ENCODE measurements at places on chromosomes 11 and 22. TPM values are rescaled to one million over a fixed set of nuclear protein-coding genes. Genes with fewer than 3 reads are reported as not detected.

SCO2 gene
- 5.7 TPM for total RNA-seq

DNA sequence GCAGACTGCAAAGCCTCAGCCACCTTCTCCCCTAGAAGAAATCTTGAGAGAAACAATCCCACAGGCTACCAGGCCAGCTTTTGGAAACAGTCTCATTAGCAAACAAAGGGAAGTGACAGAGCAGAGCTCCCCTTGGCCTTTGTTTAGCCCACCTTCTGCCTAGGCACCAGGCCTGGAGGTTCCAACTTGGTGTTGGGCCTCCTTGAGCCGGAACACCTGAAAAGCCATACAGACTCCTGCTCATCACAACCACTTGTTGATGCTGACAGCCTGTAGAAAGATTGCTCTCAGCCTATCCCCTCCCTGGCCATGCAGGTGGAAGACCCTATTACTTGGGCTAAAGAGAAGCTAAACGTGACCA, 26.6 kb downstream of the KCNQ1OT1 start:
- no peak overlapping the region for H3K4me3 ChIP-seq
- H3K4me1 ChIP-seq = no peaks in the 10 kb centered on the region
- H3K27ac ChIP-seq = no peak overlapping the region
- H3K36me3 ChIP-seq = no peaks in the 10 kb centered on the region
- H3K27me3 ChIP-seq = no peaks in the 10 kb centered on the region

DNA sequence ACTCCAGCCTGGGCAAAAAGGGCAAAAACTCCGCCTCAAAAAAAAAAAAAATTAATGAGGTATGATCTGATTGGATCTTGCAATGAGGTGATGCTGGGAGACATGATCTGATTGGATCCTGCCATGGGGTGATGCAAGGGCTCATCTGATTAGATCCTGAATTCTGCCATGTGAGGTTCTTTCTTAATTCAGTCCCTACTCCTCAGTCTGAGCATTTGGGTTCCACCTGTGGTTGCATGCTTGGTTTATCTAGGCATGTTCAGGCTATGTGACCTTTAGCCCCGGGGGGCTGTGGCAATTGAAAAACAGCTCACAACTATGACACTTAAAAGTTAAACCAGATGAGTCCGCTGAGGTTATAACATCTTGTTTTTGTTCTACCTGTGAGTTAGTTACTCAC, 4.8 kb upstream of the TRIM6 start:
- no peaks in the 10 kb centered on the region for H3K27me3 ChIP-seq
- no peak overlapping the region for H3K4me3 ChIP-seq
- H3K36me3 ChIP-seq = no peaks in the 10 kb centered on the region
- no peaks in the 10 kb centered on the region for H3K4me1 ChIP-seq

OR52I1 gene
- not detected for total RNA-seq

DNA sequence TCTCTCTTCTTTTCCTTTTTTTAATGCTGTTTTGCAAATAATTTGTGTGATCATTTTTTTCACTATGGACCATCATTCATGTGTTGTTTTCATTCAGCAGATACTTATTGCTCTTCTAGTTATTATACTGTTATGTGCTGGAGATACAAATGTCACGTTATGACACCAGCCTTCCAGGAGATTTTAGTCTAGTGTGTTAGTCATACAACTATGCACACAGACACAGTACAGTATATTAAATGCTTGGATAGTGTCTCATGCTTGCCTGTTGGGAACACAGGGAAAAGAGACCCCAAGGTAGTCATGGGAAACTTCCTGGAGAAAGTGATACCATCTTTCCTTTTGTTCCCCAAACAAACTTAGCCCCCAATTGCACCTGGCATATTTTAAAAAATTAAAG, 116.1 kb downstream of the UVRAG start:
- DNase-seq = peak; percentile 59
- H3K27me3 ChIP-seq = no peaks in the 10 kb centered on the region
- H3K36me3 ChIP-seq = no peaks in the 10 kb centered on the region
- peaks cover 10% of the 10 kb centered on the region for H3K4me1 ChIP-seq
- H3K4me3 ChIP-seq = no peak overlapping the region

DNA sequence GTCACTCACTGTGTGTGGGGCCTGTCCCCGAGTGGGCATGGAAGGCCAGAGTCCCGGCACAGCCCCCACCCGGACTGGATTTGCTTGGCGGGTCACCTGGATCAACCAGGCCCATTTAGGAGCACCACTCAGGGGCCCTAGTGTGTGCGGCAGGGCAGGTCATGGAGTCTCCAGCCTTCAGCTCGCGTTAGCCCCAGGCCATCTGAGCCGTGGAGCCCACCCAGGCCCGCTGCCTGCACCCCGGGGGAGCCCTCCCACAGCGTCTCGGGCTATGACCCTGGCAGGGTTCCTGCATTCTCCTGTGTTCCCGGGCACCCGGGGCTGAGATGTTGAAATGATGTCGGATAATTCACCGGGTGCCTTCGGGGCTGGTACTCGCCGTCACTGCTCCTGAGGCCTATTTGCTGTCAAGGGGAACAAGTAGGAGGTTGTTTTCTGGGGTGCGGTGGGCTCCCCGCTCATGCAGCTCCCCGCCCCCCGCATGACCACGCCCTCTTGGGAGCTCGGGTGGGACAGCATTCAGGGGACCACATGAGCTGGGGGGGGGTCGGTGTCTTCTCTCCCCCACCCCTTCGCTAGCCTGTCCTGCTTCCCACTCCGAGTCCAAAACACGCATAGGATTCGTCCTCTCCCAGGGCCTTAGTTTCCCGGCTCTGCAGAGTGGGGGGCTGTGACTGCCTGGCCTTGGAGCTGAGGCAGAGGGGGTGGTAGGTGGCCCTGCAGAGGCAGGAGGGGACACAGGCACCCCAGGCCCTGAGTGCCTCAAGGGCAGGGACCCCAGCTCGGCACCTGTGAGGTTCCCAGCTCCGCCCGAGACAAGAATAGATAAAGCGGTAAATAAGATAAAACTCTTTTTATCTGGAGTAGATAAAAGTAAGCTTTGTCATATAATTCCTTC, 77.2 kb downstream of the KCNQ1 start:
- H3K4me3 ChIP-seq = no peak overlapping the region
- no peaks in the 10 kb centered on the region for H3K4me1 ChIP-seq
- no peaks in the 10 kb centered on the region for H3K27me3 ChIP-seq
- no peaks in the 10 kb centered on the region for H3K36me3 ChIP-seq
- H3K27ac ChIP-seq = no peak overlapping the region
- DNase-seq = no peak

DNA sequence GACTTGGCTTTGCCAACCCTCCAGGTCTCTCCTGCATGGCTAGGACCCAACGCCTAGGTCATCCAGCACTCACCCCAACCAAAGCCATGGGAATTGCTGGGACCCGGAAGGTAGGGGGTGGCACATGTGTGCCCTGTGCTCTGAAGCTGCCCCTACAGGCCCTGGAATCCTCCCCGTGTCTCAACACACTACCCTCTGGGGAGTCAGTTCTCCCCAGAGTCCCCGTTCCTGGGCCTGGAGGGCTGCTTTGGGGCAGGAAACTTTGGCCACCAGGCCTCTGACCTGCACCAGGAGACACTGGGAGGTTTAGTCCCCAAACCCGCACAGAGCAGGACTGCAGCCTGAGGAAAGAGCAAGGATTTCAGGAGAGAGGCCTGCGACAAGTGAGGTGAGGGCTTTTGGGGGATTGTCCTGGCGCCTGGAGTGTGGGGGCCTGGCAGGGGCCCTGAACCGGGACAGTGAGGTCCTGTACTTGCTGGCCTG, 495 bp upstream of the IFITM1 start:
- H3K27me3 ChIP-seq = no peaks in the 10 kb centered on the region
- no peak for DNase-seq
- H3K27ac ChIP-seq = no peak overlapping the region
- H3K4me1 ChIP-seq = peaks cover 12% of the 10 kb centered on the region
- no peak overlapping the region for H3K4me3 ChIP-seq

ADAMTS8 gene
- total RNA-seq = 0.12 TPM

DNA sequence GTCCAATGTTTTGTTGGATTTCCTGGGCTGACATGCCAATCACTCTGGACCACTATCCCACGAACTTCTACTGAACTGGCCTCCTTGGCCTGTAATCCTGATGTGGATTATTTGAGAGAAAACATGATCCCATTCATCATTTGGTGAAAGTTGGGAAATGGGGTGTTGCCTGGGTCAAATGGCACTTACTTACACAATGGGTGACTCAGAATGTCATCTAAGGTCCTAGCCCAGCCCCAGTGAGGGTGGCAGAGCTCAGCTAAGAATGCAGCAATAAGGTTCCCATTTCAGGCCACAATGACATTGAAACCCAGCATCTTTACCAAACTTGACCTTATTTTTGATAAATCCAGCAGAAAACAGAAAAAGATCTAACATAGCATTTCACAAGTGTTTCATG, 8.0 kb upstream of the DSCAML1 start:
- DNase-seq = no peak
- H3K27ac ChIP-seq = no peak overlapping the region
- peaks cover 77% of the 10 kb centered on the region for H3K27me3 ChIP-seq
- H3K4me3 ChIP-seq = no peak overlapping the region
- no peaks in the 10 kb centered on the region for H3K36me3 ChIP-seq
- H3K4me1 ChIP-seq = no peaks in the 10 kb centered on the region

DNA sequence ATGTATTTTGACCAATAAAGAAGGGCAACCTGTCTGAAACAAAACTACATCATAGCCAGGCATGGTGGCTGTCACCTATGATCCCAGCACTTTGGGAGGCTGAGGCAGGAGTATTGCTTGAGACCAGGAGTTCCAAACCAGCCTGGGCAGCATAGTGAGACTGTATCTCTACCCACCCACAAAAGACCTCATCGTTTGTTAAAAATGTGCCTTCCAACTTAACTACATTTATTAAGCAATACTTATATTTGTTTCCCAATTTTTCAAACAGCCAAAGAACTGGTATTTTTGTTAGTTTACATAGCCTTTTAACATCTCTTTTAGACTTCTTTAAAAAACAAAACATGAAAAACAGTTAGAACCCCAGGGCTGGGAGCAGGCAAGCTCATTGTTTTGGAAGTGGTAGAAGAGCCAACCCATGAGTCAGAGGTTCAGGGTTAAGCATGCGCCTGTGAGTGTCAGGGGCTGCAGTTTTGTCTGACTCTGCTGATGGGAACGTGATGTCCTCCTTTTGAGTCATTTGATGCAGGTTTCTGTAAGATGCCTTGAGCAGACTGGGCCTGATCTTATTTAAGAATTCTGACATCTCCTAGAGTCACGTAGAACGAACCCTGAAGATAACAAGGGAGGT, 53.9 kb upstream of the CRTAM start:
- peak; percentile 62 for DNase-seq
- H3K4me1 ChIP-seq = peaks cover 14% of the 10 kb centered on the region
- peak overlapping the region; percentile 12 for H3K27ac ChIP-seq
- no peaks in the 10 kb centered on the region for H3K27me3 ChIP-seq
- peaks cover 38% of the 10 kb centered on the region for H3K36me3 ChIP-seq

GRCh38 chr11:62669420-62670161, 1.9 kb upstream of the UQCC3 start:
- H3K4me3 ChIP-seq = peak overlapping the region; percentile 92
- peak; percentile 42 for DNase-seq
- no peak overlapping the region for H3K27ac ChIP-seq
- H3K36me3 ChIP-seq = peaks cover 12% of the 10 kb centered on the region

DNA sequence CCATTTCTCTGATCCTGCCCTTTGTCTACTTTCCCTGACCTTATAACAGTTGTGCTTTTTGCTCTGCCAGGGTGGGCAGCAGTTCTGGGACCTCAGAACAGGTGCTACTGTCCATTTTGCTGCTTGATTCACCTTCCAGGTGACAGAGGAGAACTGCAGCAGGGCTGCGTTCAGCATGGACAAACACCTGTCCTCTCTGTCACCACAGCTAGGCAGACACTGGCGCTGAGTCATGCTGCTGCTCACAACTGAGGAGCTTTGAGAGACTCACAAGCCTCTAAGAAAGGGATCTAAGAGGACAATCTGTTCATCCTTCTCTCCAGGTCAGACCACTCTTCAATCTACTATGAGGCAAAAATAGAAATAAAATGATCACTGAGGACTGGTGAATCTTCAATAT, 1144.5 kb upstream of the CCDC90B start:
- H3K4me1 ChIP-seq = no peaks in the 10 kb centered on the region
- H3K4me3 ChIP-seq = no peak overlapping the region
- no peak overlapping the region for H3K27ac ChIP-seq

DNA sequence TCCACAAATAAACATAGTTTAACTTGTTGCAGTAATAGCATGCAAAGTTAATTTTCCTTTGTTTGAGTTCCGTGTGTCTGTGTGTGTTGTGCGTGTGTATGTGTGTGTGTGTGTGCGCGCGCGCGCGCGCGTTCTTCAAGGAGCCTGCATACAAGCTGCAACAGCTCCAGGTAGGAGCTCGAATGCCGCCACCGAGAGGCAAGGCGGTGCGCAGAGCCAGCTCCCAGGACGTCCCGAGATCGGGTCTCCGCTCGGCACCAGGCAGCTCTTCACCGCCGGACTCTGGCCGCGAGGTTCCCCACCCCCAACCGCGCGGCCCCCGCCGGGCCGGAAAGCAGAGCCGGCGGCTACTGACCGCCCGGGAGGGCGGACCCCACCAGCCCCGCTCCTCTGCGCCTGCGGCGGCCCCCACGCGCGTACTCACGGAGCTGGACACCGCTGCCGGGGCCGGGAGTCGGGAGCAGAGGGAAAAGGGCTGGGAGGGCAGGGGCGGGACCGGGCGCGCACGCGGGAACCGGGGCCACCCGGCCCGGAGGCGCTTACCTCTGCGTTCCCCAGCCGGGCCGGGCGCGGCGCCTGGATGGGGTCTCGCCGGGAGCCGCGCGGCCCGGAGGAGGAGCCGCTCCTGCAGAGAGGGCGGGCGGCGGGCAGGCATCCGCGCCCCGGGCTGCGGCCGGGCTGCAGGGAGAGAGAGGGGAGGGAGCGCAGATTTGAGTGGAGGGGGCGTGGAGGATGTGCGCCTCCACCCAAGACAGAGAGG, 40.4 kb upstream of the AKIP1 start:
- no peaks in the 10 kb centered on the region for H3K36me3 ChIP-seq
- DNase-seq = peak; percentile 54
- peak overlapping the region; percentile 81 for H3K4me3 ChIP-seq
- no peaks in the 10 kb centered on the region for H3K27me3 ChIP-seq
- H3K4me1 ChIP-seq = no peaks in the 10 kb centered on the region
- H3K27ac ChIP-seq = no peak overlapping the region

CRACR2B gene
- 10.6 TPM for total RNA-seq

DNA sequence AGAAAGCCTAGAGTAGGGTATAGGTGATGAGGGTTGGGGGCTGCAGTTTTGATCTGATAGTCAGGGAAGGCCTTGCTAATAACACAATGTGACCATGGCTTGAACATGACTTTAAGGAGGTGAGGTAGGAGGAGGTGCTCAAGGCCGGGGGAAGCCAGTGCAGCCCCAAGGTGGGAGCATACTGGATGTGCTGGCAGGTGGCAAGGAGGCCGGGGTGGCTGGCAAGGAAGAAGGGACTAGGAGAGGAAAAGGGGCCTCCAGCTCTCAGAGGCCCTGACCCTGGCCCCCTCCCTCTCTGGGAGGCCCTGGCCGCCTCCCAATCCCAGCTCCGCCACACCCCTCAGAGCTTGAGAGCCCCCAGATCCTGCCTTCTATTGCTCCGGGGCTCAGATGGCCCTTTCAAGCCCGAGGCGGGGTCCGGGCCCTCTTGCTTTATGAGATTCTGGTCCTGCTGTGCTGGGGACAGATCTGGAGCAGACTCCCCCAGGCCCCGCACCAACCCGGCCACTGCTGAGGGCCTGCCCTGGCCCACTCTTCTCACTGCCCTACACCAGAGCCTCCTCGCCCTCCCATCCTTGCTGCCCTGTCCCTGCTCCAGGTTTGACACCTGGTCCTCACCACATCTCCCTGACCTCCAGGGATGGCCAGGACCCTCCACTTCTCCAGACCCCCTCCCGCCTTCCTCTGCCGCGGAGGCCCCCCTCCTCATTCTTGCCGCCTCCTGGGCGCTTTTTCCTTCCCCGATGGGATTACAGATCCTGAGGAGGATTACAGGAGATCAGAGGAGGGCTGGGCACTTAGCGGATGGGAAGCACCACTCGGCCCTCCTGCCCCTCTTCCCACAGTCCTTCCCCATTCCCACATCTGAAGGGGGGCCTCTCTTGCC, 1.8 kb downstream of the PITPNM1 start:
- peaks cover 28% of the 10 kb centered on the region for H3K4me1 ChIP-seq
- no peaks in the 10 kb centered on the region for H3K27me3 ChIP-seq
- no peak overlapping the region for H3K27ac ChIP-seq
- no peak for DNase-seq
- no peaks in the 10 kb centered on the region for H3K36me3 ChIP-seq

Data from PC-3 (cell line).